ENCODE measurements at places on chromosomes 6 and 20.

DNA sequence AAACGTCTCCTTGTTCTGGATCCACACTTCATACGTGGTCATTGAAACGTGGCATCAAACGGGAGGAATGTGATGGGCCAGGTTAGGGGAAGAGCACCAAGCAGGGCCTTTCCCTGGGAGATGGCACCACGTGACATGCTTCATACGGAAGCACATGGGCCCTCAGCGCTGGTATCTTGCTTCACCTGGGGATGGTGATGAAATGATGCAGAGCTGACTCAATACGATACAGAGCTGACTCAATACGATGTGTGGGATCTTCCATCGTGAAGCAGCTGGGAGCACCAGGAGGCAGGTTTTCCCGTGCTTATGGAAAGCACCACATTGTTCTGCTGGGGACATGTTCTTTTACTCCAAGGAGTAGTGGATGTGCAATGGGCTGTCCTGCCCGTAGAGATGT lies 22.5 kb upstream of the TAGAP start:
- DNase-seq = no peak

GRCh38 chr6:125899726-125900182 lies 56.8 kb upstream of the HINT3 start:
- DNase-seq = no peak

- no peak for DNase-seq
Observed at GRCh38 chr6:99905209-99906106, 88.6 kb downstream of the MCHR2 start.

GRCh38 chr6:132570221-132570777 lies at the start of gene TAAR6:
Gene TAAR6, plus strand, starts transcription at chr6:132570322. Its CDS starts 0 bp downstream, at chr6:132570322.
- DNase-seq = no peak

- no peak for DNase-seq
Observed at GRCh38 chr6:106253731-106254130, 71.8 kb downstream of the ATG5 start.
